ENCODE measurements at places on chromosomes 12 and 14.

- DNase-seq: no peak
Observed at GRCh38 chr14:69518289-69519101, 34.0 kb downstream of the PLEKHD1 start.

DNA sequence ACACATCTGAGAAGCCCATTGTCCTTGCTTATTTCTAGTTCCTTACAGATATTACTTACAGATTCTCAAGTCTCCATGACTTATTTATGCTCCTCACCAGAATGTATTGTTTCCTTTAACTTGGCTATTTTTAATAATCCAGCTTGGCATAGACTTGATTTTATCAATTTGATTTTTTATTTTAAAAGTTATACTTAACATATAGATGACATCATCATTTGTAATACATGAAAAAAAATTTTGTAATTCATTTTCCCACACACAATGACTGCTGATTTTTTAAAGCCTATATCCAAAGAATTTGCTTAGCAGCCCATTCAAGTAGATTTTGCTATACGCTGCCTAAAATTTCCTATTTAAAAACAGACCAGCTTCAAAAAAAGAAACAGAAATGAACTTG, 39.8 kb downstream of the PTPRR start:
- no peak for DNase-seq

DNA sequence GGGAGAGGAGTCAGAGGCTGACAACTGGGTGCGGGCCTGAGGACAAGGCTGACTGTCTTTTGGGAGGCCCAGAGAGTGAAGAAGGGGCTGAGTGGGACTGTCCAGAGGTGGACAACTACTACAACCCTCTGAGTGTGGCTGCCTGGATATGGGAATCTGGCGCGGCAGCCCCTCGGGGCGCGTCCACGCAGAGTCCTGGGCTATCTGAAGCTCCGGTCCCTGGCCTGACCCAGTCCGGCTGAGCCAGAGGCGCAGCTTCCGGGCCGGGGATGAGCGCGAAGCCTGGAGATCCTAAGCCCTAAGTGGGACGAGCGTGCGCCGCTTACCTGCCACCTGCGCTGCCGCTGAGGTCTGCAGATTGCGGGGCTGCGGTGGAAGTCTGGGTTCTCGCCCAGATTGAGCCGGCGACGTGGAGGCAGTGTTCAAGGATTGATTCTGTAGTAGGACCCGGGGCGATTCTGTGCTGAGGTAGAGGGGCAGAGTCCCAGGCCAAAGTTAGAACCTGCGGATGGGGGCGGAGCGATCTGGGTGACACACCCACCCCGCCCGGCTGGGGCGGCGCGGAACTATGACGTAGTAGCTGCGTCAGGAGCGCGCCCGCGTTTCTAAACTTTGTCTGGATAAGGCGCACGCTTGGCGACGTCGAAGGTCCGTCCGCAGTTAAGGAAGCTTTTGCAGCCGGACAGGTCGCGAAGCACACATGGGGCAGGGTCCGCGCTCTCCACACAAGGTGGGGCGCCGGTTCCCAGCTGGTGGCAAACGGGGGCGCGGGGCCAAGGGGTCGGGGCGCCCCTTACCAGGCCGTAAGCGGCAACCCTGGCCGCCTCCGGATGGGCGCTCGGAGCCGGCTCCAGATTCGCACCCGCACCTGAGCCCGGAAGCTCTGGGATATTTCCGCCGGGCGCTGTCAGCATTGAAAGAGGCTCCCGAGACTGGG, at the start of the genes DHRS1 and NOP9:
DHRS1 (minus strand) TSS at position 526 of the 937 bp plus-strand sequence. CDS start 674 bp downstream, outside the sequence.
NOP9 (plus strand) TSS at position 596 of the 937 bp plus-strand sequence; CDS start at position 701, 105 bp downstream.
- peak; percentile 97 for DNase-seq

DNA sequence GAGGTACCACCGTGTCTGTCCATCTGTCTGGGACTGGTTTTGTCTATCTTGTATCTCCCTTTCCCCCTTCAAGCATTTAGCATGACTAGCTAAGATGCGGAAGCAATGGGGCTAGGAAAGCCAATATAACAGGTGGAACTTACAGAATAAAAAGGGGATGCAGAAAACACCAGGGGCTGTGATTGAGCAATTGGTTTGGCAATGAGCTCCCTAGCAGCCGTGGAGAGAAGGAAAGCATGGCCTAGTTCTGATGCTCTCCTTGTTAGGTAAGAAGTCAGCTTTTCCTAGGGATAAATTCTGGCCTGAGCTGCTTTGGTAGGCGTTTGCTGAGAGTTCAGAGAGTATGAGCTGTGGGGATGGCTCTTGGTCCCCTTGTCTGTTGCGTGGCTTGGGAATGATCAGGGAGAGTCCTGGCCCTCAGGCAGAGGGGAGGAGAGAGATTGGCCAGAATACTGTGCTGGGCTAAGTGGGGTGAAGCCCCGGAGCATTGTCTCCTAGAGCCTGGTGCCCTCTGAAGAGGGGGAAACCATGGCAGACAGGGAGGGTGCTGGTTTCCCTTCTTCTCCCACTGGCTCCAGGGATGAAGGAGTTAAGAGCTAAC, 7.1 kb downstream of the SETD1B start:
- no peak for DNase-seq

DNA sequence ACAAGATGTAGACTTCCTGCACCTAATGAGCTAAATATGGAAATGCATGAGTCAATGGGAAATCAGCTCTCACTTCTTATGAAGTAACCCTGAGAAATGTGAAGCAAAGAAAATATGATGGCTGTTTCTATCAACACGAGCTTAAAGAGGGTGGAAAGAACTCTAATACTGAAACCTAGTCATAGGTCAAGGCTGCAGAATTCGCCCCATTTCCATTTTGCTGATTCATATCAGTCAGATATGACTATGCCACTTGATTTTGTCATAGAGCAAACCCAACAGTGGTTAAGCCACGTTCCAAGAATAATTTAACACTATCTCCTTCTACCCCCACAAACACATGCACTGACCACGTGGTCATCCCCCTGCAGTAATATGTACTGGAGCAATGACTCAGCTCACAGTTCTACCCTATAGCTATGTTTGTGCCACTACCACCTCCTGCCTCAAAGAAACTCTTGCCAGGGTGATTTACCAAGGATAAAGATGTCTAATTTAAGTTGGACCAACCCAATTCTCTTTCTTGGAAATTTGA, 157.5 kb downstream of the TMTC3 start:
- DNase-seq: peak; percentile 29

DNA sequence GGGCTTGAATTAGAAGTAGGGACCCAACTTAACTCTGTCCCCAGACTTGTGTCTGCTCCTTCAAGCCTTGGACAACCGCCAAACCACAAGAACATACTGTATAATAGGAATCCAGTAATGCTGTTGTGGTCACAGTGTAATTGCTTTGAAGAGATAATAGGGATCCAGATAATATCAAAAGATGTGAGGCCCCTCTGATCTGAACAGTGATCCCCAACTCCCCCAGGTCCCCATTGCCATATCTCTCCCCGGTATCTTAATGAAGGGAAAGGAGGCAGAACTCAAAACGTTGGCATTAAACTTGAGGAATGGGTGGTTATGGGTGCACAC, 8.5 kb upstream of the PLEKHH1 start:
- no peak for DNase-seq

GRCh38 chr12:58186914-58187313, 245.5 kb downstream of the ATP23 start:
- DNase-seq: peak; percentile 1

GRCh38 chr12:65657635-65658034, 166.6 kb upstream of the HMGA2 start:
- no peak for DNase-seq

- no peak for DNase-seq
Observed at GRCh38 chr14:77106666-77107065, 8.6 kb downstream of the CIPC start.

DNA sequence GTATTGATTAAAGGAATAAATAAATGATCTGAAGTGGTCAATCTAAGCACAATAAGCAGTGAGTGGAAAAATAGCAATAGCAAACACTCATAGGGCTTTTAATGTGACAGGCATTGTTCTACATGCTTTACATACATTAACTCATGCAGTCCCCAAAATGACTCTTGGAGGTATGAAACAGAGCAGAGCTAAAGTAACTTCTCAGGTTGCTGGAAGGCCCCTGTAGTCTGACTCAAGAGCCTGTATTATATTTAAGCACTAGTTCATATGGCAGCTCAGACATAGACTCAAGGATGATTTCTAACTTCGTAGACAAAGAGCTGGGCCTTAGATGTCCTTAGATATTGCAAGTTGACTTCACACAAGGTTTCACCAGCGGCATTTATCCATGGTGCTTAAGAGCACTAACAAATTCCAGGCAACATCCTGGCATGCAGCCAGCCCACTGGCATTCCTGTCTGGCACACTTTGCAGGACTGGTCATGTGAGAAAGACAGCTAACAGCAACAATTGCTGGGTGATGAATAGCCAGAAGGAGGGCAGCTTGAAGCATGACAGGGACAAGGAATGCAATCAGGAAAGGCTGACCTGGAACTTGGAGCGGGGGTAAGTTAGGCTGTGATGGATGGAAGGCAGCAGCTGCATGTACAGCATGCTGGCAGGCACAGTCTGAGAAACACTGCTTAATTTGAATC, 22.9 kb upstream of the KTN1 start:
- no peak for DNase-seq

- DNase-seq: peak; percentile 92
Observed at GRCh38 chr12:1583421-1584078, 10.8 kb downstream of the FBXL14 start.

GRCh38 chr12:57539134-57539768, 7.7 kb downstream of the DCTN2 start:
- DNase-seq: no peak

- DNase-seq: no peak
Observed at GRCh38 chr14:73459959-73460358, 1.6 kb upstream of the NUMB start.

DNA sequence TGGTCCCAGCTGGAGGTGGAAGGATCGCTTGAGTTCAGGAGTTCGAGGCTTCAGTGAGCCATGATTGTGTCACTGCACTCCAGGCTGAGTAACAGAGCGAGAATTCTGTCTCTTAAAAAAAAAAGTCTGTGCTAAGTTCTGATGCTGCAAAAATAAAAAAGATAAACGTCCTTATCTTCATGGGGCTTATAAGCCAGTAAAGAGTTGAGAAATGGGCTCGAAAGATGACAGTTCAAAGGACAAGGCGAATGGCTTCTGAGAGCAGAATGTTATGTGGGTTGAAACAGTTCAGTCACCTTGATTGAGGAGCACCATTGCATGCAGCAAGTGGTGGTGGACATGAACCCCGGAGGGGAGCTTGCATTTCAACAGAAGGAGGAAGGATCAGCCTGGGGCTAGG, 4.7 kb downstream of the TSPAN9 start:
- DNase-seq: no peak

GRCh38 chr14:77158882-77159255, 17.3 kb upstream of the ZDHHC22 start:
- DNase-seq: no peak
